ENCODE measurements at places on chromosomes 11 and 22. TPM values are rescaled to one million over a fixed set of nuclear protein-coding genes. Genes with fewer than 3 reads are reported as not detected.

KCNK4 gene
- 0.10 TPM for total RNA-seq

C11orf16 gene
- total RNA-seq, result not detected

USP47 gene
- total RNA-seq, result 30.1 TPM

CARD10 gene
- 8.3 TPM for total RNA-seq

TPBGL gene
- not detected for total RNA-seq

ZC3H12C gene
- 11.9 TPM for total RNA-seq

NRIP3 gene
- total RNA-seq, result 35.6 TPM

TBRG1 gene
- 16.6 TPM for total RNA-seq

KCNQ1OT1 gene
- total RNA-seq, result 0.32 TPM

TKFC gene
- total RNA-seq, result 10.9 TPM

VSTM5 gene
- not detected for total RNA-seq

MRGPRF gene
- total RNA-seq, result 0.25 TPM

CNIH2 gene
- total RNA-seq, result 2.0 TPM

POU2AF1 gene
- total RNA-seq, result not detected

IFITM10 gene
- total RNA-seq, result 2.7 TPM

EHF gene
- 0.25 TPM for total RNA-seq

DCPS gene
- 20.0 TPM for total RNA-seq

SMIM38 gene
- total RNA-seq, result not detected

PIWIL4 gene
- total RNA-seq, result 0.71 TPM

KIAA1671 gene
- 4.7 TPM for total RNA-seq

SLC15A3 gene
- total RNA-seq, result 23.3 TPM

IGLL1 gene
- not detected for total RNA-seq

CD3E gene
- total RNA-seq, result not detected

ASRGL1 gene
- 25.8 TPM for total RNA-seq

TH gene
- 0.07 TPM for total RNA-seq

MRTFA gene
- 25.4 TPM for total RNA-seq

PTGDR2 gene
- not detected for total RNA-seq

Measured in M059J (cell line).